Panc1 (cell line): ENCODE measurements at places on chromosomes 12 and 14.

DNA sequence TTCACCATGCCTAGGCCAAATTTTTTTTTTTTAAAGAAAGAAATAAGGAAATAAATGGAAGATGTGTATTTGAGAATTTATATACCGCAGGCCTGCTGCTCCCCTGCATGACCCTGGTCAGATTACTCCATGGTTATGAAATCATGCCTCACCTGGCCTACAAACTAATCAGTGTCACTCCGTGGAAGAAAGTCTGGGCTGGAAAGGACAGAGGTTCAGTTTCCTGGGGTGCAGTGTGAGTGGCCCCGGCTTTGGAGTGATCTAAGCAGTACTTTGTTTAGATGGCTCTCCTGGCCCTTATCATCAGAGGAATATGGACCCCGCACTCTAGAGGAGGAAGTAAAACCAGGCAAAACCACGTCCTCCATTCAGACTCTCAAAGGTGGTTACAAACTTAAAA lies 9.6 kb downstream of the APOBEC1 start:
- no peak for DNase-seq

GRCh38 chr12:1870086-1870485 lies 48.4 kb downstream of the CACNA2D4 start:
- DNase-seq, result no peak

DNA sequence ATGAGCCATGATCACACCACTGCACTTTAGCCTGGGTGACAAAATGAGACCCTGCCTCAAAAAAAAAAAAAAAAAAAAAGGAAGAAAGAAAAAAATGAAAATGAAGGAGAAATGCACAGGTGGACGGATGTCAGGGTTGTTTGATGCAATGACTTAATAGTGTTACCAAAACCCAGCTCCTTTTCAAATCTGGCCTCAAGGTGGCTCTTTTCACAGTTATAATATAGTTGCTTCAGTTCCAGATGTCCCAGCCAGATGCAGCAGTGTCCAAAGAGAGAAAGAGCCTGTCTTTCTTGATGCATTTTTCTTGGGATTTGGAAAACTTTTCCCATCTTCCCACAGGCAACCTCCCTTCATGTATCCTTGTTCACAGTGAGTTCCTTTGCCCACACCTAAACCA lies 36.5 kb downstream of the KCNMB4 start:
- no peak for DNase-seq

DNA sequence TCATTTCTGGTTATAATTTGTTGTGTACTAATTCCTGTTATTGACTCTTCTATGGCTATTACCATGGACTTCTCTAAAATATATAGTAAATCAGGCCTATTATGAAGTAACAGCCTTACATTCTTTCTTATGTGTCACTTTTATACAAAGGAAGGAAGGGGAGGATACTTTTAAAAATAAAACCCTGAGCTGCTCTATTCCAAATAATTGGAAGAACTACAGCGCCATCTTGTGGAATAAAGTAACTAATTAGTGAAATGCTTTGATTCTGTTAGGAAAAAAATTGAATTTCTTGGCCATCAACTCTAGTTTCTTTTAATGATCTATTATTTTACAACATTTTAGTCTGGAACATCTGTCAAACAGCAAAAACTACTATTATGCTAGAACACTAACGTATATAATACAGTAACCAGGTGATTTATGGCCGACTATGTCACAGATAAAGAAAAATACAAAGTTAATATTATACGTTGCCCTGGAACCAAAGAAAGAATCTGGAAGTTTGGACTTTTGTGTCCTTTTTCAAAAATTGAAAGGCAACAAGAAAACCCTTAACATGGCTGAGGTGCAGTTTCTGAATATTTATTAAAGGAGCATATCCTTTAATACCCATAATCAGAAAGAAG lies 55.0 kb upstream of the NELL2 start:
- no peak for DNase-seq

DNA sequence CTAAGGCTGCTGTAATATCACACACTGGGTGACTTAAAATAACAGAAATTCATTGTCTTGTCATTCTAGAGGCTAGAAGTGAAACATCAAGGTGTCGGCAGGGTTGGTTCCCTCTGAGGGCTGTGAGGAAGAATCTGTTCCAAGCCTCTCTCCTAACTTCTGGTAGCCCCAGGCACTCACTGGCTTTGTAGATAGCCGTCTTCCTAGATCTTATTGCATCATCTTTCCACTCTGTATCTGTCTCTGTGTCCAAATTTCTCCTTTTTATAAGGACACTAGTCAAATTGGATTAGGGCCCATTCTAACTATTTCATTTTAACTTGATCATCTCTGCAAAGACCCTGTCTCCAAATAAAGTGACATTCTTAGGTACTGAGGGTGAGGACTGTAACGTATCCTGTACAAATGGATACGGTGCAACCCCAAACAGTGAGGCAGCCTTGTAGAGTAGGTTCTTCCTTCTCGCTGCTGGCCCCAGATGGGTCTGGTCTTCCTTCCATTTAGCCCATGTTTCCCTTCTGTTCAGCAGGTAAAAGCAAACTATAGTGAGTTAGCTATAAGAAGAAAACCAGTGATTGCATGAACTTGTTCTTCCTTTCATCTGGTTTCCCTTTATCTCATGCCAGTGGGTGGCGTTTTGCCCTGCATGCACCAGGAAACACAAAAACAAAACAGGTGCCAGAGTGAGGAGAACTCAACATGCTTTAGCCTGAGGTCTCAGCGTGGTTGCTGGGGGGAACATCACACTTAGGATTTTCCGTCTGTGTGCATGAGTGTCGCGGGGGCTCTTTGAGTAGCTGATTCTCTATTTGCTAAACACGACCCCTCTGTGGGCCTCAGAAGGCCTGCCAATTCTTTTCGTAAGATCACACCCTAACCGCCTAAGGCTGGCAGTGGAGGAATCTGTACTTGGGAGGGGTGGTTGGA lies 19.5 kb downstream of the TTC9 start:
- no peak for DNase-seq

DNA sequence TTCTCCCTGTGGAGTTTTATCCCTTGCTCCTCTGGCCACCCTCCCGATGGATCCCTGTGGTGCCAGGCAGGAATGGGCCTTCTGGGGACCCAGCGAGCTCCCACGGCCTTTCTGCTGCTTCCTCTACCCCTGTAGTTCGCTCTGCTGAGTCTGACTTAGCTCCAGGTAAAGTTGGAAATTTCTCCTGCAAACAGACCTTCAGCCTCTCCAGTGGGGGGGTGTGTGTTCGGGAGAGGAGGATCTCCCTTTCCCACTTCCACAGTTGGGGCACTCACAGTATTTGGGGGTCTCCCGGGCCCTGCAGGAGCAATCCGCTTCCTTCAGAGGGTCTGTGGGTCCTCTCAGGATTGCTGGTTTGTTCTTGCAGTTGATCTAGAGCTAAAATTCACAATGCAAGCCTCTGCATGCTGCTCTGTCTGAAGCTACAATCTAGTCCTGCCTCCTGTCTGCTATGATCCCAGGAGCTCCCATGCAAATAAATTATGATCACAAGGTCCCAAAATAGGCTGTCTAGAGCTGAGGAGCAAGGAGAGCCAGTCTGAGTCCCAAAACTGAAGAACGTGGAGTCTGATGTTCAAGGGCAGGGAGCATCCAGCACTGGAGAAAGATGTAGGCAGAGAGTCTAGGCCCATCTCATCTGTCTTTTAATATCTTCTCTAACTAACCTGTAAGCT lies 18.3 kb downstream of the MTRFR start:
- DNase-seq, result no peak

GRCh38 chr12:23884909-23885308 lies 64.6 kb downstream of the SOX5 start:
- DNase-seq, result no peak

- no peak for DNase-seq
Observed at GRCh38 chr12:91616416-91616815, 433.8 kb upstream of the DCN start.

- no peak for DNase-seq
Observed at GRCh38 chr12:102095677-102096263, 24.1 kb downstream of the NUP37 start.

DNA sequence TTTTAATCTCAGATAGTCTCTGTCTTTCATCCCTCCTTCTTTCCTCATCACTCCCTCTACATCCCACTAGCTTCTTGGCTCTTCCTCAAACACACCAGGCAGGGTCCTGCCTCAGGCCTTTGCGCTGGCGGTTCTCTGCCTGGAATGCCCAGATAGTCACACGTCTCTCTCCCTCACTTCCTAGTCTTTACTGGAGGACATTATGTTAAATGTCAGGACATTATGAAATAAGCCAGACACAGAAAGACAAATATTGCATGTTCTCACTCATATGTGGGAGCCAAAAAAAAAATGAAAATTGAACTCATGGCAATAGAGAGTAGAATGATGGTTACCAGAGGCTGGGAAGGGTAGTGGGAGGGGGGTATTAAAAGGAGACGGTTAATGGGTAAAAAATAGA lies 442.0 kb downstream of the MED13L start:
- no peak for DNase-seq

- DNase-seq, result no peak
Observed at GRCh38 chr12:128797119-128798118, 26.3 kb downstream of the SLC15A4 start.
